ENCODE measurements at places on chromosomes 2 and 18. TPM values are rescaled to one million over a fixed set of nuclear protein-coding genes. Genes with fewer than 3 reads are reported as not detected.

The KLHL14 gene
- not detected for total RNA-seq

The TSHZ1 gene
- total RNA-seq: 16.4 TPM

The ICA1L gene
- total RNA-seq: 0.91 TPM

The AQP4 gene
- total RNA-seq: not detected

The DYNC2LI1 gene
- total RNA-seq: 2.1 TPM

The ATP8B1 gene
- total RNA-seq: not detected

The KLF11 gene
- 38.9 TPM for total RNA-seq

The PAX8 gene
- total RNA-seq: 1.8 TPM

Data from CD4-positive, CD25-positive, alpha-beta regulatory T cell (primary cell).